Lower lobe of right lung (tissue), 2 donors: ENCODE measurements at places on chromosomes 7 and 10. TPM values are rescaled to one million over a fixed set of nuclear protein-coding genes. Genes with fewer than 3 reads are reported as not detected.

Gene BAMBI
- total RNA-seq = 7.9 TPM

Gene ANKRD30A
- not detected for total RNA-seq

Gene TFR2
- total RNA-seq = 0.35 TPM

Gene CDH23
- 9.4 TPM for total RNA-seq

Gene NPY4R
- 1.1 TPM for total RNA-seq

GRCh38 chr7:64640504-64640903 lies 25.4 kb upstream of the ZNF107 start:
- no peak for DNase-seq

- no peak for DNase-seq
These were observed 184.6 kb upstream of the SP4 start for GRCh38 chr7:21243265-21243664.

GRCh38 chr7:3598854-3599253 lies 297.8 kb downstream of the SDK1 start:
- no peak for DNase-seq

DNA sequence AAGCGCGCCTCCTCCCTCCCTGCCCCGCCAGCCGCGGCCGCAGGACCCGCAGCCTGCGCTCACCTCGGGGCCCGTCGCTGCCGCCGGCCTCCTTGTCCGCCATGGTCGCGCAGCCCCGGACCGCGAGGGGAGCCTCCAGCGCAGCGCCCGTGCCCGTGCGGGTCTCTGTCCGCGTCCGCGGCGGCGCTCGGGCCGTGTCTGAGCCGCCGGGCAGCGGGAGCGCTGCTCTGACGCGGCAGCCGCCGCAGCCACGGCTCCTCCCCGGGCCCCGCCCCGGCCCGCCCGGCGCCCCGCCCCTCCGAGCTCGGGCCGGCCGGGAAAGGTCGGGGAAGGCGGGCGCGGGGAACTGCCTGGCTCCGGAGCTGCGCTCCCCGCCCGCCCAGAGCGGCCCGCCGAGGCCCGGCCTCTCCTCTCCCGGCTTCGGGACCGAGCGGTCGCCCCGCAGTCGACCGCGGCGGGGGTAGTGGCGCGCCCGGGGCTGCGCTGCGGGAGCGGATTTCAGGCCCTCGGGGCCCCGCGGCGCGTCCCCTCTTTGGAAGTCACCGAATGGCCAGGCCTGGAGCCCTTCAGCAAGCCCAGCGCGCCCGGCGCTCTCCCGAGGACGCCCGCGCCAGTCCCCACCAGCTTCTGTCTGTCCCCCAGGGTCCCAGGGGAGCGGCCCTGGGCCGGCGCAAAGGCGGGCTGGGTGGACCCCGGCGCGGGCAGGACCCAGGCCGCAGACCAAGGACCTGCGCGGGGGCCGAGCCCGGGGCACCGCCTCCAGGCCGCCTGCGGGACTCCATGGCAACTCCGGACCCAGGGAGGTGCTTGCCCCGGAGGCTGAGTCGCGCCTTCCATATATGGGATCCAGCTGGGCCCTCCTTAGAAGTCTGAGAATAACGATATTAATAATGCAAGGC lies at the start of gene HSPA12A:
Gene HSPA12A, minus strand, starts transcription at position 200 of the 899 bp plus-strand sequence. Its CDS starts 97 bp downstream, at position 103.
- DNase-seq = peak; percentile 79

GRCh38 chr10:130371666-130372065 lies 235.5 kb downstream of the GLRX3 start:
- DNase-seq = no peak

DNA sequence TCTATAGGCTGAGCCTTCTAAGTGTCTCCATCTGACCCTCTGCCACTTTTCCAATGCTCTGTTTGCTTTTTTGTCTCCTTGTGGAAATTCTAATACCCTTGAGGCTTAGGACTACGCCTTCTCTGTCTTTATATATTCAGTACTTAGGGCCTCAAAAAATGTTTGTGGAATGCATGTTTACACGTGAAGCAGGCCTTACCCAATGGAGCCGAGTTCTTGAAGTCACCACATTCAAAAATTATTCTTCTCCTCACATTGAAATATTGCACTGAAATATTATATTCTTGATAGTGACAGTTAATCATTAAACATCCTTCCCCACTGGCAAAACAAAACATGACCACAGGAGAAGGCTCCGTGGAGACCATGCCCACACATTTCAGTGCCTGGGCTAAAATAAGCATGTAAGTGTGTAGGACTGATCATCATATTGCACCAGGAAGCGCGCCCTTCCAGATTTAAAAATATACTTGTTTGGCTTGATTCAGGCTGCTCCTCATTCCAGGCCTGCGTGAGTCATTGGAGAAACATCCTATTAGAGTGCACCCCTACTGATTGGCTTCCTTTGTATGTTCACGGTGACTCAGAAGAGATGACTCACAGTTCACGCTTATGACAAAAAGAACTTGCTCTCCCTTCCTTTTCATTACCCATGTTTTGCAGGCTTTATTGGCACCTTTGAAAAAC lies 307.4 kb upstream of the AOAH start:
- DNase-seq = peak; percentile 50

DNA sequence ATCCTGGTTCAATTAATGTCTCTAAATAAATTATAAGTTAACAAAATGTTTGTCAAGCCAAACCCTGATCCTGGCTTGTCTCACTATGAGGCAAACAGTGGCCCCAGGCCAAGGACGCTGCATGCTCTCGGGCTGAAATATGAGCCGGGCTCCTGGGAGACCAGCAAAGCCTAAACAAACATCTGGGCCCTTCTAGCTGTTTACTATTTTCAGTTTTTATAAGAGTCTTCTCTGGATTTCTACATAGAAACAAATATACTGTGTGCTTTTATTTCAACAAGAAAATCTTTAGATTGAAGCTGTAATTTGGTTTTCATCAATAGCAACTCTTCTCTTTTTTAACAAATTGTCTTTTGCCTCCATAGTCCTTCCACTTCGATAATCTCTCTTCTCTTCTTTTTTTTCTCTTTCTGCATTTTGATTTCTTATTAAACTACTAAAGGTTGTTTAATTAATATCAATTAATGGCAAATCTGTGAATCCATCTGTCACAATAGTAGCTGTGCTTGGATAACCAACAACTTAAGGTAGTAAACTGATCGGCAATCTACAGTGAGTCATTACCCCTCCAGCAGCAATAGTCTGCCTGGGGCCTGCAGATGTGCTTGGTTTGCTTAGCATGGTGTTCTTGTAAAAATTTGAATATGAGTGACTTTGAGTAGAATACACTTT lies 83.3 kb upstream of the DNAJC1 start:
- peak; percentile 70 for DNase-seq

DNA sequence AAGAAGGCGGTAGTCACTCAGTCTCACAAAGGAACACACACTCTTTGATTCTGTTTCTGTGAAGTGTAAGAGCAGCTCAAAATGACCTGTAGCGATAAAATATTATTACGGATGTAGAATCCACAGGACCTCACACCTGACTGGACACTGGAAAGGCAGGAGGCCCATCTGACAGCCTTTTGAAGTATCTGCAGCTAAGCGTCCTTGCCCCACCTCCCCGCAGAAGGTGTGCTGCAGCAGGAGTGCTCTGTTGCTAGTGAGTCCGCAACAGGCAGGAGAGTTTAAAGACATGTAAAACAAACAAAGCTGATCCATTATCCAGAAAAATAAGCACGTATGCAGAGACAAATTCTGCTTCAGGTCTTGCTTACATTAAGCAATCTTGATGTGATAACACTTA lies 355.5 kb downstream of the GPR158 start:
- DNase-seq = no peak

- DNase-seq = no peak
These were observed 67.6 kb downstream of the STK17A start for GRCh38 chr7:43650457-43651052.

DNA sequence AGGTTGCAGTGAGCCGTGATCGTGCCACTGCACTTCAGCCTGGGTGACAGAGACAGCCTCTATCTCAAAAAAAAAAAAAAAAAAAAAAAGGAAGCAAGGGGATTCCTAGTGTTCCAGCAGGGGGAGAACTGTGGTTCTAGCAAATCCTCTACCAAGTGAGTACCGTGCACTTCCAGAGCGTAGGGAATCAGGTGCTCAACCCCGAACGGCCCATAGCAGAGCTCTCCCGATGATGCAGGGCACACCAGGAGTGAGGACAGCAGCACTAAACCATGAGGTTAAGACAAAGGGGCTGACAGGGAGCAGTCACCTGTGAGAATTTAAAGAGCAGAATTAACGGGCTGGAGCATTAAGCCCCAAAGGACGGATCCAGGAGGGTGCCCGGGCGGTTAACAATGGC lies 173.6 kb downstream of the PTPRN2 start:
- DNase-seq = no peak

DNA sequence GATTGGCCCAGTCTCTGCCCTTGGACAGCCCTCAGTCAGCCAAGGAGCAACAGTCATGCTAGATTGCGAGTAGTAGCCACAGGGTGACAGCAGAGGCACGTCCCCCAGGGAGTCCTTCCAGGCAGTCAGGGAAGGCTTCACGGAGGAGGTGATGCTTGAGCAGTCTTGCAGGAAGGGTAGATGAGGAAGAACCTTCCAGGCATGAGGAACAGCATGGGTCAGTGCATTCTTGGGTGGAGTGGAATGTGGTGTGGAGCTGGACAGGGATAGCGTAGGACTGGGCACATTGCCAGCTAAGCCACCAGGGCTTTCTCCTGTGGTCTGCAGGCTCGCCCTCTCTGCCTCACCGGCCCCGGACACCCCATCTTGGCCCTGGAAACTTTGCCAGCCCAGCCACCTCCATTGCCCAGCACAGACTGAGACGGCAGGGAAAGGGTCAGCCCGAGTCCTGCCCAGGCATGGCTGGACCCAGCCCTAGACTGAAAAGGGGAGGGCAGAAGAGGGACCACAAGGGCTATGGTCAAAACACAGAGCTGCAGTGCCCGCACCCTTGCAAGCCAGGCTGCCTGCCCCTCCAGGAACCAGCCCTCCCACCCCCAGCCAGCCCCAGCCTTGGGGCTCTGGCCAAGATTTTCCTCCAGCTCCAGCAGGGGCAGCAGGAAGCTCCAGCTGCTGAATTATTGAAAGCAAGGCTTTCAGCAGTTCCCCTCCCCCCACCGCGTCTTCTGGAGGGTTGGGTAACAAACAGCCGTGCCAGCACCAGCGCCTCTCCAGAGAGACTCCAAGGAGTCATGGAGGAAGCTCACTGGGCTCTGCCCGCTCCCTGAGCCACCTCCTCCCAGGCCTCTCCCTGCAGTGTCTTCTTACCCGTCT lies 18.7 kb downstream of the SRRM3 start:
- DNase-seq = no peak
